ENCODE measurements at places on chromosomes 3 and 15. TPM values are rescaled to one million over a fixed set of nuclear protein-coding genes. Genes with fewer than 3 reads are reported as not detected.

The KCNMB3 gene
- 3.6 TPM for total RNA-seq

DNA sequence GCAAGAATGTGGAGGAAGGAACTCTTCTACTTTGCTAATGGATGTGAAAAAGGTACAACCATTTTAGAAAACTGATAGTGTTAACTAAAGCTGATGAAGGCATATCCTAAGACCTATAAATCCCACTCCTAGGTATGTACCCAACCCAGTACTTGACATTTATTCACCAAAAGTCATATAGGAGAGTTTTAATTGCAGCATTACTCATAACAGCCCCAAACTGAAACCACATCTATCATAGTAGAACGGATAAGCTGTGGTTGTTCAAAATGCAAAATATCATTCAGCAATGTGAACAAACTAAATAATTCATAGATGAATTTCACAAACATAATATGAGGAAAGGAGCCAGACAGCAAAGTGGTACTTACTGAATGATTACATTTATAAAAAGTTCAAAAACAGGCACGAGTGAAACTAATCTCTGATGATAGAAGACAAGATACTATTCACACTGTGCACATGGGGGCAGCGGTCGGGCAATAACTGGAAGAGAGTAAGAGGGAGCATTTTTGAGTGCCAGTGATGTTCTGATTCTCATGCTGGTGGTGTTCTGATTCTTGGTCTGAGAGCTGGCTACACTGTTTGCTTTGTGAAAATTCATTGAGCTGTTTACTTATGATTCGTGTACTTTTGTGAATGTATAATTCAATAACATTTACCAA, 34.3 kb downstream of the GOLIM4 start:
- no peak for DNase-seq
- H3K4me1 ChIP-seq: peaks cover 28% of the 10 kb centered on the region
- H3K27ac ChIP-seq: no peak overlapping the region
- H3K36me3 ChIP-seq: no peaks in the 10 kb centered on the region

The ENTPD3 gene
- not detected for total RNA-seq

DNA sequence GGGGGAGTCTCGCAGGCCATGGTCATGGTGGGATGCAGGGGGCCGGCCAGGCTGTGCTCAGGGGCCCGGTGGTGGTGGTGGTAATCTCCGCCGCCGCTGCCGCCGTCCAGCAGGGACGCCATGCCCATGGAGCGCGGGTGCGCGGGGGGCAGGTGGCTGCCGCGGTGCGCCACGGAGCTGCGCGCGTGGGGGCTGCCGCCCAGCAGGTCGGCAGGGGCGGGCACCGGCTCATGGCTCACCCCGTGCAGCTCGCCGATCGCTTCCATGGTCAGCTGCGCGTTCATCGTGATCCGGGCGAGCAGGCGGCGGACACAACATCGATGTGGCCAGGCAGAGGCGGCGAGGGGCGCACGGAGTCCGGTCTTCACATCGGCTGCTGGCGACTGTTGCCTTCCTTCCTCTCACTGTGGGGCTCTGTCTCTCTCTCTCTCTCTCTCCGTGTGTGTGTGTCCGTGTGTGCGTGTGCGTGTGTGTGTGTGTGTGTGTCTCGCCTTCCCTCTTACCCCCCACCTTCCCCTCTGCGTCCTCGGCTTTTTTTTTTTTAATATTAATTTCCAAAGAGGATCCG, 451 bp downstream of the ONECUT1 start:
- no peak overlapping the region for H3K27ac ChIP-seq
- peaks cover 50% of the 10 kb centered on the region for H3K27me3 ChIP-seq
- H3K4me1 ChIP-seq: peaks cover 20% of the 10 kb centered on the region
- peak overlapping the region; percentile 72 for H3K4me3 ChIP-seq
- peaks cover 1% of the 10 kb centered on the region for H3K36me3 ChIP-seq

Measured in chondrocyte (in vitro differentiated cells).